ENCODE measurements at places on chromosomes 4 and X.

GRCh38 chr4:8393593-8394038 is 46.9 kb downstream of the ACOX3 start:
- DNase-seq = peak; percentile 82

- DNase-seq = no peak
These were observed 104.9 kb upstream of the DHX15 start for GRCh38 chr4:24689212-24689611.

GRCh38 chrX:13489454-13489853 is 79.9 kb upstream of the EGFL6 start:
- peak; percentile 79 for DNase-seq

- DNase-seq = no peak
These were observed 161.7 kb upstream of the RPL34 start for GRCh38 chr4:108458681-108459080.

DNA sequence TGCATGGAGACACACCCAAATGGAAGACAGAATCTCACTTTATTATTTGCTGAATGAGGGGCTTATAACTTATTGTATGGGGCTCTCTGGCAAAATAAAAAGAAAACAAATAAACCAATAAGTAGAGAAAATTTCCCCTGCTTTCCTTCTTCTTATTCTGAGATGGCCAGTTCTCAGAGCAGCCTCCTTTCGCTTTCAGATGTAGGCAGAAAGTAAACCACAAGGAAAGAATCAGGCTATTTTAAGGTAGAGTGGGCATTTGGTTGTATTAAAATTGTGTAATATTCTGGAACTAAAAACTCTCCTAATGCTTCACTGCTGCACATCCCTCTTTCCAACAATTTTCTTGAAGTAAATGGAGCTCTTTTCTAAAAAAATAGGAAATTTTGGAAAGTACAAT is 241.8 kb downstream of the GALNTL6 start:
- no peak for DNase-seq

DNA sequence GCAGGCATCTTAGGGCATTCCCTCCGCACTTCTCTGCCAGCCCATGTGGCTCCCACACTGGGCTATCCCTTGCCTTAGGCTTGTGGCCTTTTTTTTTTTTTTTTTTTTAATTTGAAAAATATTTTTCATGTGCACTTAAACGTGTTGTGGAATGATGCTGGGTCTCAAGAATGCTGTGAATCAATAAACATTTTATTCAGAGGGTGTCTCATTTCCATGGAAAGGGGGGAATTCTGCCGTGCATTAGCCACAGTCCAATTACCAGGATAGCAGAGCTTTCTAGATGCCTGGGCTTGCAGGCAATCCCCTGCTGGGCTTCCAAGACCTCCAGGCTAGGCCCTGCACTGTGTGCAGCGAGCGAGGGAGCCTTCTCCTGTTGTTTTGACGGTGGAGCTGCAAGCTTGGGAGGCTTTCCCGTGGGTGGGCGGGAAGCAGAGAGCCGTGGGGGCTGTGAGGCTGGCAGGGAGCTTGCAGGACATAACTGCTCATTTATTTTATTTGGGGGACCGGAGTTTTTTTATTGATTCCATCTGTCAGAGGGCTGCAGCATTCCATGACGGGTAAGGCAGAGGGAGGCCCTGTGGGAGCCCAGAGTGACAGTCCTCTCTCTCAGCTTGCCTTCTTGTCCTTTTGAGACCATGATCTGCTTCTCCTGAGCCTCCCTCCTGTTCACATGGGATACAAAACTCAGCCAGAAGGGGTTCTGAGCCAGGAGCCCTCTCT is 2.6 kb upstream of the CPZ start:
- peak; percentile 55 for DNase-seq

DNA sequence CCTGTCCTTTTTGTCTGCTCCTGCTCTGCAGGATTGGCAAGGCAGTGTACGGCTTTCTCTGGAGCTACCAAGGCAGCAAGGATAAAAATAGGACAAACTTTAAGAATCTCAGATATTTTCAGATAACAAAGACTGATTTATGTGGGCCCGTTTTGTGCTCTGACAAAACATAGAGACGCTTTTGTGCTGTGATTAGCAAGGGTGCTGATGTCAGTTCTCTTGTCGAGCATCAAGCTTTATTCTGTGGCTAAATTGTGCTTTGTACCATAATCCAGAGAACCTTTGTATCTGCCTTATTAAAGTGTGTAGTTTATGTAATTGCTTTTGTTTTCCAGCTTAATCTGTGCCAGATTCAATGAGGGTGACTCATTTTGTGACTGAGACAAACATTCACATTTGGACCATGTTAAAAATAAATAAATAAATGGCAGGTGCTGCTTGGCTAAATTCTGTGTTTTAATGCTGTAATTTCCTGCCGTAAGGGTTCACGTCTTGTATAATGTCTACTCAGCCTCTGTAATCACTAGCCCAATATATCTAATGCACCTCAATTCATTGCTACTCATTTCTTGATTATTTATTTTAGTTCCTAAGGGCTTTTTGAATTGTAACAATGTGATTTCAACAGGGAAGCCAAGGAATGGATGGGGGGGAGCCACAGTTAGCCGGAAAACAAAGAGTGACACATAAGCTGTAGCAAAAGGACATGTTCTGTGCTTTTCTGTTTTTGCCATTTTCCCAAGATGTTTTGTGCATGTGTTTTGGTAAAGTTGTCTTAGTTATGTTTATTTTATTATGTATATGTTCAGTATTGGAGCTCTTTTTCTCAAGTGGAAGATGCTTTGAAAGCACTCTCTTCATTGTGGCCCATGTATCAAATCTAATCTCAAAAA is 75.1 kb downstream of the GAB1 start:
- no peak for DNase-seq

DNA sequence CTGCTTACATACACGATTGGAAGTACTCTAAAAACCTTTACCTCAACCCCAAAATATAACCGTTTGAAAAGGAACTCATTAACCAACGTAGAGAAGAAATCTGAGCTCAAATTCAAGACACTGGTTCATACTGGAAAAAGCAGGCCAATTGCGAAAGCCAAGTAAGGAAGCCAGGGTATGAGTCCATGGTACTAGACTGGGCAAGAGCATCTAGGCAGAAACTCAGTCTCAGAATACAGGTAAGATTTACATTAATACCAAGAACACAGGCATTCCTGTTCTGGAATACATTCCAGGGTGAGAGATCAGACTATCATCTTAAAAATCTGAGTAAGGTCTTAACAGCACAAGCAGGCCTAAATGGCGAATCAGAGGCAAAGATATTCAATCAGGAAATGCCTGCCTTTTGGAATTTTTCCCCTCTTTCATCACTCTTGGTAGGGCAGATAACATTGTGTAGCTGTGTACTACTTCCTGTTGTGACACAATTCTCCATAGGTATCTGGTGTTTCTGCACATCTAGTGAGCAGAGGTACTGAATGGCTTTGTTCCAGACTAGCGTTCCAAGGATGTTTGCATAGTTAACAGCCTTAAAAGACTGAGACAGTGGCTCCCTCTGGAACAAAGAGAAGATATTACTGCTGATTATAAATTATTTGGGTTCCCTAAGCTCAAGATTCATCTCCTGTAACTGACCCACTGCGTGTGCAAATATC is 311.3 kb downstream of the PCDH19 start:
- no peak for DNase-seq

GRCh38 chr4:78824001-78824400 is 47.9 kb downstream of the BMP2K start:
- DNase-seq = no peak

DNA sequence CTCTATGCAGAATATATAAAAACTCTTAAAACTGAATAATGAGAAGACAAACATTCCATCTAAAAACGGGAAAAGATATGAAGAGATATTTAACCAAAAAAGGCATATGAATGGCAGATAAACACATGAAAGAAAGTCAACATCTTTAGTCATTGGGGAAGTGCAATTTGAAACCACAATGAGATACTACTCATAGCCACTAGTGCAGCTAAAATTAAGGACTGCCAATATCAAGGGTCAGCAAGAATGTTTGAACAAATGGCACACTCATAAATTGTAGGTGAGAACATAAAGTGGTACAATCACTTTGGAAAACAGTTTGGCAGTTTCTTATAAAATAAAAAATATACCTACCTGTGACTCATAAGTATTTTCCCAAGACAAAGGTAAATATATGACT is 534.9 kb upstream of the DIPK2B start:
- DNase-seq = no peak

DNA sequence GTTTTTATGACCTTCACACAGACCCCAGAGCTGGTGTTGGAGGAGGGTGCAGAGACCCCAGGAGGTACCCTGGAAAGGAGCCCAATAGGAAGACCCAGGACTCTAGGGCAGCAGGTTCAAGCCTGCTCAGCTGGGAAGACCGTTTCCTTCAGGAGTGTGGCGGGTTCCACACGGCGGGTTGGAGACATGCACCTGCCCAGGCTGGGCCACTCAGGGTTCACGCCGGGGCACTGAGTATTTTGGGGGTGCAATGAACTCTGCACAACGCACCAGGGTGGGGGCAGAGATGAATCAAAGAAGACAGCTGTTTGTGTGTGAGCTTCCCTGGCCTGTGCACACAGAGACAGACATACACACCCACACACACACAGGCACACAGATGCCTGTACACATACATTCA is 52.5 kb upstream of the PPP2R3B start:
- peak; percentile 37 for DNase-seq

- no peak for DNase-seq
These were observed 119.3 kb downstream of the LDB2 start for GRCh38 chr4:16779028-16779675.

DNA sequence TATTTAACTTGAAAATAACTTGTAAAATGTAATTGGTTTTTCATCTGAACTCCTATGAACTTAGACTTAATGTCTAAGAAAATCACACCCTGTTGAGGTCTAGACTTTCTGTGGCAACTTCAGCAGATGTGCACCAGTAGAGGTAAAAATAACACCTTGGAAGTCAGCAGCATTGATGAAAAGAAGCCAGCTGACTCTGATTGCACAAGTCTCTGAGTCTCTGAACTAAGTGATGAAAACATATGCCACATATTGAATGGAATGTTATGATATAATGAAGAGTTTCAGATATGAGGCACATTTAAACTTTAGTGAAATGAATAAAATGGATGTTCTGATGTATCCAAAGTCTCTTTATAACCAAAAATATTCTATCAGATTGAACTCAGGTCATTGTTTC is 155.4 kb downstream of the GPM6A start:
- no peak for DNase-seq

DNA sequence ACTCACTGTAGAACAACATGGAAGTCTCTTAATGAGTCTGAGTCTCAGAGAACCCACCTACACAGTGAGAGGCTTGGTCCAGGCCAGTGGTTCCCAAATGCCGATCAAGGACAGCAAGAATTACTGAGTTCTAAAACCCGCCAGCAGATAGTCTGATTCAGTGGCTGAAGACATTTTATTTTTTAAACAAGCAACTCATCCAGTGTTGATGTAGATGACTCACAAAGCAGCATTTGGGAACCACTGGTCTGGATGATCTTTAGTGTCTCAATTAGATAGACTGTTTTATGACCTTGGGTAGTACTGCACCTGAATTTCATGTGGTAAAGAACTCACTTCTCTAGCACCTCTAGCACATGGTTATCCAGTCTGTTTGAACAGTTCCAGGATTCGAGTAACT is 193.6 kb downstream of the FBXW7 start:
- DNase-seq = no peak

DNA sequence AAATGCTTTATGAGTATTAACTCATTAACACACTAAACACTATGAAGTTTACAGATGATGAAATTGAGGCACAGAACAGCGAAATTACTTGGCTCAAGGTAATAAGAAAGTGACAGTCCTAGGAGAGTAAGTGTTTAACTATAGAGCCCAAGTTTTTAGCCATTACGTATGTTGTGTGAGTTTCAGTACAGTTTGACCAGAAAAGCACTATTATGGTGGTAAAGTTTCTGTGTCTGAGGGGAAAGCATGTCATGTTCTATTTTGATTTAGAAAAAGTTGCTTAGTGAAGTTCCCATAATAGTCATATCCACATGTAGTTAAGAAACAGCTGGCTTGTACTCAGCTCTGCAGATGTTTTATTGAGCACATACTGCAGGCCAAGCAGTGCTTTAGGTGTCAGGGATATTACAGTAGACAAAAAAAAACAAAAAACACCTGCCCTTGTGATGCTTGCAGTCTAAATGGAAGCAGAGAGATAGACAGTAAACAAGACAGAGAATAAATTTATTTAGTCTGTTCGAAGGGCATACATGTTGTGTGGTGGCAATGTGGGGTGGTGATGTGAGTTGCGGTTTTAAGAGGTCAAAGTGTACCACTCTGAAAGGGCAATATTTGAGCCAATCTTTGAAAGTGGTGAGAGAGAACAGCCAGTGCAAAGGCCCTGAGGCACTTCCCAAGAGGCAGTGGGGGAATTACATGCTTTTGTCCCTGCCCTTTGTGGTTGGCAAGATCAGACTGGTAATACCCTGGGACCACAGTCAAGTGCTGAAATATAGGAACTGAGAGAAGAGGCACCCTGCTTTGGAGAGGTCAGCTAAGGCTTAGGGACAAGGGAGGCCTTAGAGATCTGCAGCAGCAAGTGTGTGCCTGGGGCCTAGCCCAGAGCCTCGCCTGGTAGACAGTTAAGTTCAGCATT is 6.2 kb downstream of the TMEM131L start:
- no peak for DNase-seq

- no peak for DNase-seq
These were observed 212.2 kb upstream of the FAT1 start for GRCh38 chr4:186935901-186936300.

All from aorta (tissue), 5 donors.